Foreskin fibroblast (primary cell): ENCODE measurements at places on chromosomes 11 and 22.

DNA sequence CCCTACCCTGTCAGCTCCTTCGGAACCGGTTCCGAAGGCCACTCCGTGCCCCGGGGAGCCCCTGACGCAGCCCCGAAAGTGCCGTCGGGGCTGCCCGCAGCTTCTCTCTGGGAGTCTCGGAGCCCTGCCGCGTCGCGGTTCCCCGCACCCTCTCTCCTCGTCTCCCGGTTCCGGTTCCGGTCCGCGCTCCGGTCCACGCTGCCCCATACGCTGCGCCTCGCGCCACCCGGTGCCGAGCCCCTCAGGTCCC lies 618 bp downstream of the MTA2 start:
- no peak for DNase-seq

DNA sequence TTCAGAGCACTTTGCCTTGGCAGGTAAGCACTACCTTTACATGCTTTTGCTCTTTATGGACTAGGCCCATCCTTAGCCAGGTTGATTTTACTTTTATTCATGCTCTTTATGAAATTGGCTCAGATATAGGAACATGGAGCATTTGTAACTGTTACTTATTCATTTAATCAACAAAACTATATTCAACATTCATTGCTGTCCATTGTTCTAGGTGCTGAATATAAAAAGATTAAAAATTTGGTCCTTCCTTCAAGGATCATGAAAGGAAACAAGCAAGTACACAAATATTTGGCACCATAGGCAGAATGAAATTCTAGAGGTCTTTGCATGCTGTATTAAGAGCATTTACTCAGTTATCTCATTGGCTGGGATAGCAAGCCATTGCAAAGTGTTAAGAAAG lies 161.9 kb upstream of the TTC12 start:
- DNase-seq = no peak

GRCh38 chr11:64144587-64145472 lies 21.1 kb downstream of the MACROD1 start:
- DNase-seq = no peak

DNA sequence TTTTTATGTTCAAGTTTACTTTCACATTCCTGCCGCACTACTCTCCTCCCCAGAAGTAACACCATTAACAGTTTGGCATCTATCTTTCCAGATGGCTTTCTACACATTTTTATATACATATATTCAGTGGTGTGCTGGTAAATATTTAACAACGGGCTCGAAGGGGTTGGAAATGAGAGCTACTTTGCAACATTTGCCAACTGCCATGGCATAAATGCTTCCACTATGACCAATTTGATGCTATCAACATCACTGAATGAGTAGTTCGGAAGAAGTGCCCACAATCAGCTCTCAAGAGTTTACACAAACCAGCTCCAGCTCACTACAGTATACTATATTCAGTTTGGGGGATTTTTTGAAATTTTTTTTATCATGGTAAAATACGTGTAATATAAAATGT lies 55.2 kb downstream of the RELT start:
- DNase-seq = no peak

DNA sequence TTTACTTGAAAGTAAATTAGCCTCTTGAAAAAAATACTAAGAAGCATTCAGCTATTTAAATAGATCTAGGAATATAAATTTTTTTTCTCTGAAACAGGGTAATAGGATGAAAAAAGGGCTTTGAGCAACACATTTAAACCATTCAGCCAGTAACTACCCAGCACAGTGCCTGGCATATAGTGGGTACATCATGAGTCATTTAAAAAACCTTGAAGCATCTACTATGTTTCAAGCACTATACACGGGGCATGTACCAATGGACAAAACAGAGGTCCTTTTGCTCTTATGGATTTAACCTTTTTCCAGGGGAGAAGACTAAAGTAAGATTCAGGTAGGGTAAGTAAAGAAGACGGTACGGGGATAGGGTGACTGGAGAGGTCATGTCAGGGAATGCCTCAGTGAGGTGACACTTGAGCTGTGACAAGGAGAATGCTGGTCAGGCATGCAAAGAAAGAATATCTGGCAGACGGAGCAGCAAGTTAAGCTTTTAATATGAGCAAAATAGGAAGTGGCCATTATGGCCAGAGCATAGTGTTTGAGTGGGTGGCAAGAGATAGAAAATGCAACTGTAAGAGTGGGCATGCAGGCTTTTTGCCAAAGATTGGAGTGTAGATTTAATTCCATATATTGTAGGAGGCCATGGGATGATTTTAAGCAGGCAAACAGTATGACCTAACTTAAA lies 101.1 kb downstream of the HIPK3 start:
- DNase-seq = no peak

GRCh38 chr11:96012086-96012824 lies 88.3 kb upstream of the MTMR2 start:
- DNase-seq = peak; percentile 24

GRCh38 chr11:32858731-32859130 lies 29.0 kb downstream of the PRRG4 start:
- DNase-seq = no peak

DNA sequence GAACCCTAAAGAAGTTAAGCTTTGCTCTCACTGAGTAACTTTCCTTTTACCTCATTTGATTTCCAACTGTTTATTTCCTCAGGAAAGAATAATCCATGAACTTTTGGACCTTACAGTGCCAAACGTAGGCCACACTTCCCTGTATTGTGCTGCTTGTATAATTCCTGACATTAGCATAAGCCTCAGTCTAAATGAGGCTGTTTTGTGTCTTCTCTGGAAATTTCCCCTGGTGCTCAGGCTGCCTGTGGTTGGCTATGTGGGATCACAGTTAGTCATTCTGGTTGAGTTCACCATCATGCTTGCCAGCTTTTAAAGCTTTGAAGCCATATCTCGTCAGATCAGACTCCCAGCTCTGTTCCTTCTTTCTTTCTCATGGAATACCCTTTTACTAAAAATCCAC lies 107.0 kb downstream of the FAM76B start:
- DNase-seq = peak; percentile 56

- peak; percentile 81 for DNase-seq
These were observed 945 bp downstream of the CREBZF start for GRCh38 chr11:85663753-85664614.

- no peak for DNase-seq
These were observed 339.3 kb upstream of the PLET1 start for GRCh38 chr11:112599856-112600533.

DNA sequence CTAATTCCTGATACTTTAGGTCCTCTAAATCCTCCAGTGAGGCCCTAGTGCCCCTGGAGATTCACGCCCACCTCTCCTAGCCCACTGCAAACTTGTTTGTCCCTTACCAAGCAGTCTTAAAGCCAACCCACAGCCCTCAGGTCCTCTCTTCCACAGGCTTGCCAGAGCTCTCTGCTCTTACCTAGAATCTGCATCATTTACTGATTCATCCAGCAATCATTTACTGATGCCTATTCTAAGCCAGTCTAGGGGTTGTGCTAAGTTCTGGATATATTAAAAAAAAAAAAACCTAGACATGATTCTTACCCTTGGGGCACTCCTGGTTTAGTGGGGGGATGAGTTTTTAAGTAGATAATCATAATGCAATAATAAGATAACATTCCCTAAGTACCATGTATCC lies 43.0 kb upstream of the PLET1 start:
- no peak for DNase-seq

- peak; percentile 85 for DNase-seq
These were observed 31.6 kb upstream of the MYH9 start for GRCh38 chr22:36419177-36419911.

DNA sequence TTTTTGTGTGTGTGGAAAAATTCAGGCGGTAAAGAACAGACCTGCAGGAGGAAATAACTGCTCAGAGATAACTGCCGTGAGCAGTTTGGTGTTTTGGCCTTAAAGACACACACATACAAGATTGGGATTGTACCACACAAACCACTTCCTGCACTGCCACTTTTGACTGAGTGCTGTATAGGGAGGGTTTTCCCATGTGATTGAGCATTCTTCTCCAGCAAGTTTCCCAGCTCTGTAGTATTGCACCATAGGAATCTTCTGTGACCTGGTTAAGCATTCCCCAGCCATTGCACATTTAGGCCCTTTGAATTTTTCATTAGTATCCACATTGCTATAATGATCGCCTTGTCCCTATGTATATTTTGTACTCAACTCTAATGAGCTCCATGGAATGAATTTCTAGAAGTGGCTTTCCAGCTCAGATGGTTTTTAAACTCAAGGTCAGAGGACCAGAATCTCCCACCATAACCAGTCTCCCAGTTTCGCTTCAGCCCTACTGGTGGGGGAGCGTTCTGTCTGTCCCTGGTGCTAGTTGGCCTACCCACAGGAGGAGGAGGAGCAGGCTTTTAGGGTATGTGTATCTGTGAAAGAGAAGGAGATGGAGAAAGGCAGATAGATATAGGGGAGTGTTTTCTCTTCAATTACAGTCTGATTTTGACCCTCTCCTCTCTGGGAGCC lies 9.3 kb downstream of the CD82 start:
- peak; percentile 91 for DNase-seq

GRCh38 chr22:23241562-23242472 lies 61.5 kb downstream of the BCR start:
- DNase-seq = no peak

DNA sequence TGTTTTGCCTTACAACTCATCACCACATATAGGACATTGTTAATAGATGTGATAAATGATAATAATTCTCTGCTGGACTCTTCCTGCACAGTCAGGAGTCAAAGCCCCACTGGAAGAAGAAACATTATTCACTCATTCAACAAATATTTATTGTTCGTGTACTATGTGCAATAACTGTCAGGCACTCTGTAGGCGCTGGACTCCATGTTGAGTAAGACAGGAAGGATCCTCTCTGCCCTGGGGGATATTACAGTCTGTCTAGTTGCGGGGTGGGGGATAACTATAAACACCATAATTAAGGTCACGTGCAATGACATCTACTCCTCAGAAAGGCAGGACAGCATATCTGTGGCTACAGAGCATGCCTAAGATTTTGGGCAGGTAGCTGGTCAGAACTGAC lies 281.1 kb downstream of the FAT3 start:
- DNase-seq = no peak

- no peak for DNase-seq
These were observed 7.3 kb upstream of the SYCE3 start for GRCh38 chr22:50569896-50570535.

GRCh38 chr22:27772081-27772983 lies 29.2 kb downstream of the MN1 start:
- DNase-seq = no peak

DNA sequence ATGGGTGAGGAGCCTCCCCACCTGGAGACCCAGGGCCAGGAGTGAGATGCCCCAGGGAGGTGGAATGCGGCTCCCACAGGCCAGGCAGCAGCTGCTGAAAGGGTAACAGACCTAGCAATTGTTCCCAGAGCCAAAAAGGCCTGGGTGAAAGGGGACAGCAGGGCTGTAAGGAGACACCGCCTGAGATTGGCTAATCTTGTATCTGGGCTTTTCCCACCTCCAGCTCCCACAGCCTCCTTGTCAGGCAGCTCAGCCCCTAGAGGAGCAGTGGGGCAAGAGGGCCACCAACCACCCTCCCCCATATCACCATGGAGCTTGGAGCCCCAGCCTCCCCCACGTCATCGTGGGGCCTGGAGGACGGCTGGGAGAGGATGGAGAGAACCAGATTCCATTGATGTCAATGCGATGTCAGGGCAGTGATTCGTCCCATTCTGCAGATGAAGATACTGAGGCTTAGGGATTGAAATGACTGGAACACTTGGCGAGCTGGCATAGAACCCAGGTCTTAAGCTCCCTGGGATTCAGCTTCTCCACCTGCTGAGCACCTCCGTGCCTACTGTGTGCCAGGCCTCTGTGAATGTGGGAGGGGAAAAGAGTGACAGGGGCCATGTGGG lies 2.9 kb upstream of the MGAT3 start:
- DNase-seq = no peak

DNA sequence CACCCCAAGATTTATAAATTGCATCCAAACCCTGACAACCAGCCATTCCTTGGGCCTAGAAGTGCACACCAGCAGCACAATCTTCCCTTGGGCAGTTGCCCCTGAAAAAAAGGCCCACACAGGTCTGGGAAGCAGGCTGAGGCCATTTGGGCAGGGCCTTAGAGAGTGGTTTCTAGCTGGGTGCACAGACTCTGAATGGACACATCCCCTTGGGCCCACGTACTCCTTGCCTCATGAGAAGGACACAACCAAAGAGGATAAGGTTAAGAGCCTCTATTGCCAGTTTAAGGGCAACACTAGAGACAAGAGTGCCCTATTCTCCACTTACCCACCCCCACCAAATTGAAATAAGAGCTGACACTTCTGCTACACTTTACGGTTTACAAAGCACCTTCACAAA lies 933 bp upstream of the PANX3 start:
- DNase-seq = no peak

DNA sequence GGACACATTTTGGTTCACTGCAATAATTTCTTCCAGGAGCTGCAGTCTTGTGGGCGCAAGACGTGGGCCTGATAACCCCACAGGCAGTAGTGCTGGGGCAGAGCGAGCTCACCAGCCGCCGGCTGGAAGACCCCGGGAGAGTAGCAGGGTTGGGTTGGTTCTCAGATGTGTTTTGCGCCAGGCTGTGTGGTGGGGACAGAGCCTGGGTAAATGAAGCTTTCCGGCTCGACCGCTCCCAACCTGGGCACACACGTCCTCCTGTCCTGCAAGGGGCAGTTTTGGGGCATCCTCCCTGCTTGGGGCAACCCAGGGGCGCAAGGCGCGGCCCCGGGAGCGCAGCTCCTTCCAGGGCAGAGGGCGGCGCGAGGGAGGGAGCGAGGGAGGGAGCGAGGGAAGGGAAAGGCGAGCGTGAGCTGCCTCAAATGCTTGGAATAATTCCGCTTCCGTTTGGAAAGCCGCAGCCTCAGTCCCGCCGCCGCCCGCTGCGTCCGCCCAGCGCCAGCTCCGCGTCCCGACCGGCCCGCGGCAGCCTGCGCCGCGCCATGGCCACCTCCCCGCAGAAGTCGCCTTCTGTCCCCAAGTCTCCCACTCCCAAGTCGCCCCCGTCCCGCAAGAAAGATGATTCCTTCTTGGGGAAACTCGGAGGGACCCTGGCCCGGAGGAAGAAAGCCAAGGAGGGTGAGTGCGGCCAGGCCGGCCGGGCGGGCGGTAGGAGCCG lies at the start of gene PARVA:
Gene PARVA, plus strand, starts transcription at position 466 of the 718 bp plus-strand sequence. Its CDS starts 77 bp downstream, at position 543.
- DNase-seq = peak; percentile 81

DNA sequence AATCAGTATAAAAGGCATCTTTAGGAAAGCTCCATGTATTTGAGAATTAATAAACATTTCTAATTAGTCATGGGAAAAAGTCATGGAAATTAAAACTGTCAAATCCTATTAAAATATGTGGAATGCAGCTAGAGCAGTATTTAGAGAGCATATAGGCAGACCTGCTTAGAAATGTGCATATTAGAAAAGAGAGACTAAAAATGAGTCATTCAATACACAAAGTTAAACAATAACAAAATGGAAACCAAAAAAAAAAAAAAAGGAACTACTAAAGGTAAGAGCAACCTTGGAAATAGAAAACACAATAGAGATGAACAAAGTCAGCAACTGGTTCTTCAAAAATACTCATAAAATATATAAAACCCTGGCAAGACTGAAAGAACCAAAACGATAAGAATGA lies 59.7 kb upstream of the RASSF10 start:
- peak; percentile 11 for DNase-seq

- DNase-seq = peak; percentile 38
These were observed 261.1 kb downstream of the SBF2 start for GRCh38 chr11:10032935-10033334.

- DNase-seq = no peak
These were observed 47.9 kb downstream of the CERK start for GRCh38 chr22:46690146-46690545.

GRCh38 chr22:41770715-41771468 lies 29.6 kb upstream of the CCDC134 start:
- no peak for DNase-seq
